ENCODE measurements at places on chromosomes 4 and X.
A peak's percentile ranks its signal among the peaks of the same experiment; 100 is the strongest.

DNA sequence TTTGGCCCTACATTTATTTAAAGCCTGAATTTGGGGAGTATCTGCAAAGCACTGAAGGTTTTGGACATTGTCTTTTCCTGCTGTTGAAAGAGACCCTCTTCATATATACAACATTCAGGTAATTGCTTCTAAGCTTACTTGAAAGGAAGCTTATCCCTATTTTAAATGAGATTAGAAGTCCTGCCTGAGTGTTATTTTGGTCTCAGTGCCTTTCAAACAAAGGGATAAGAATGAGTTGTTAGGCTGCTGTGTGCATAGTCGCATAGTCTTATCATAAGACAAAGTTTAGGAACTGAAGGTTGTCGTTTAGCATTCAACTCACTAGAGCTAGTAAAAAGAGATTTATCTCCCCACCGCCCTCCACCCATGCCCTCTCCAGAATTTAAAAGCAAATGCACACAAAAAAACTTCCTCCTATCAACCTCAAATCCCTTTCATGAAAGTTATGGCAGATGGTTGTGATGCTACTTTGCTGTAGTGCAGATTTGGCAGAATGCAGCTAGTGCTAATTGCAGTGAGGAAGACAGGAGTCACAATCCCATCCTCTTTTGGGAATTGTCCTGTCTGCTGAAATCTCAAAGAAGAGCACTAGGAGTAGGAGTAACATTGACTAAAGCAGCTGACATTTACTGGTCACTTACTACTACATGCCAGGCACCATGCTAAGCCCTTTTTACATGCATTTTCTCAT lies 5.8 kb downstream of the HERC3 start:
- no peak for DNase-seq

DNA sequence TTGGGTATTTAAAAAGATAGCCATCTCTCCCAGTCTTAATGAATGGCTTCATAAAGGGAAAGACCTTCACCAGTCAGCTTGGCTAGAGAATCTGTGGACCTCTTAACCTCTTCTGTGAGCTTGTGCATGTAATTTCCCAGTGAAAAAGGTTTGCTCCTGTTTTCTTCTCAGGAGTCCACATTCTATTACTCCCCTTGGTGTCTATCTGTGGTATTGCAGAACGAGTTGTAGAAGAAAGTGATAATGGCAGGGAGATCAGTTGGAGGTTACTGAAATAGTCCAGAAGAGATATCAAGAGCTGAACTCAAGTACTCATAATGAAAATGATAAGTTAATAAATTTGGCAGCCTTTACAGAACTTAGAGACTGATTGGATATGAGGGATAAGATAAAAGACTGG lies 16.5 kb upstream of the VAMP7 start:
- no peak for DNase-seq

GRCh38 chr4:40515398-40516293 lies 114.0 kb downstream of the RBM47 start:
- DNase-seq = no peak

DNA sequence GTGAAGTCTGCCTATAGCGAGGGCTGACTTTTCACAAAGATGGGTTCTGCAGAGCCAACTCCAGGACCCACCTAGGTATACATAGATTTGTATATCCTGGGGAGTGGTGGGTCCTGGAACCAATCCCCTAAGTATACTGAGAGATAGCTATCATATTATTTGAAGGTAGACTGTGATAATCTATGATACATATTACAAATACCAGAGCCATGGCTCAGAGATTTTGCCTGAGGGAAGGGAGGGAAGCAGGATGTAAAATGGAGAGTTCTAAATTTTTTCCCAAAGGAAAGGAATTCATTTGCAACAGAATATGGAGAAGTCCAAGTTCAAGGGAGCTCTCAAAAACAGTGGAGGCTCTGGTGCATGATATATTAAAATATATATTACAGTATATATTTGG lies 7.2 kb downstream of the TCEAL3 start:
- no peak for DNase-seq

- DNase-seq = no peak
These were observed 14.5 kb downstream of the TNIP2 start for GRCh38 chr4:2741626-2742025.

- no peak for DNase-seq
These were observed 126.9 kb upstream of the TENT5D start for GRCh38 chrX:80293354-80293753.

DNA sequence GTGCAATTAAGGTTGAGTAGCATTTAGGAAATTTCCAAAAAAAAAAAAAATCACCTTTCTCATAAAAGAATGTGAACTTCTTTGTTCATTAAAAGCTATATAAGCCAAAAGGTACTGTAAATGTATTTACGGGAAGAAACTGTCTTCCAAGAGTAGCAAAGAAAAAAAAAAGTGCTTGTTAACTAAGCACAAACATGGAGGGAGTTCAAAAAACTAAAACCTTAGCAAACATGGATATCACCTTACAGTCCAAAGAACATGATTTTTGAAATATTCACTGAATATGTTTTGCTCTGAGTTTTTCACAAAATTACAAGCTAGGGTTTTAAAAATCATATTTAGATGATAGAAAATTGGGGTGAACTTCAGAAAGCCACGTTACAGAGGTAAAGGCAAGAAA lies 217.5 kb downstream of the ADAMTS3 start:
- no peak for DNase-seq

GRCh38 chr4:83873996-83874395 lies 338.1 kb downstream of the GPAT3 start:
- DNase-seq = no peak

- DNase-seq = no peak
These were observed 2.9 kb upstream of the CXCL1 start for GRCh38 chr4:73866246-73866645.

GRCh38 chr4:15910155-15910940 lies 28.2 kb downstream of the FGFBP1 start:
- no peak for DNase-seq

GRCh38 chrX:154761977-154762536 lies 607 bp upstream of the DKC1 start:
- no peak for DNase-seq

GRCh38 chr4:163165217-163166017 lies 1.3 kb downstream of the NAF1 start:
- no peak for DNase-seq

- DNase-seq = no peak
These were observed 66.1 kb upstream of the WDR1 start for GRCh38 chr4:10182446-10183424.

GRCh38 chr4:612052-612748 lies 13.2 kb upstream of the PDE6B start:
- DNase-seq = no peak

GRCh38 chr4:164095313-164096110 lies 601.0 kb downstream of the TMA16 start:
- DNase-seq = no peak

DNA sequence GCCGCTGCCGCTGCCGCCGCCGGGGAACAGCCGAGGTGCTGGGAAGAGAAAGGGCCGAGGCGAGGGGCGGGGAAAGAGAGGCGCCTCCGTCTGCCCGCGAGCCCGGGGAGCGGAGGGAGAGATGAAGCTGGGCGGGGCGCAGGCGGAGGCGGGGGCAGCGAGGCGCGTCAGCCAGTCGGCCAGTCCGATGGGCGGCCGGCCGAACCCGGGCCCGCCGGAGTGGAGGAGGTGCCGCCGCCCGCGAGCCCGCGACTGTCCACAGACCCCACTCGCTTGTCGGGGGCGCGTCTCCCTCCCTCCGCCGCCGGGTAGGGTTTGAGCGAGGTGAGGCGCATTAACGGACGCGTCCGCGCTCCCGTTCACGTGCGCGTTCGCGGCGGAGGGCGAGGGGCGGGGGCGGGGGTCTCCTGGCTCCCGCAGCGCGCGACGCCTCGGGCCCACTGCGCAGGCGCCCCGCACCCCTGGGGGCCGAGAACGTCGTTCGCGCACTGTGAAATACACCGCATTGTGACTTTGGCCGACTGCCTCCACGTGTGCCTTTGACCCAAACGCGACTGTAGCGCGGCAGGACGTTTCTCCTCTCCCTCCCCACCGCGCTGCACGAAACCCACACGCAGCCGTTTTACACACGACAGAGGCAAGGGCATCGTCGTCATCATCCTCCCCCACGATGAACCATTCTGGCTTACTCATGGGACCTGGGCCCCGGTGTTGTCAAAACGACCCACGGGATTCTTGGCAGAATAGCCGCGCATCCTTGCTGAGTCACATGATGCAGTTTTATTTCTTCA lies at the start of gene NUDT11:
Gene NUDT11 (minus strand): TSS at position 92 of the 791 bp plus-strand sequence. CDS start 148 bp downstream, outside the sequence.
- DNase-seq = no peak

DNA sequence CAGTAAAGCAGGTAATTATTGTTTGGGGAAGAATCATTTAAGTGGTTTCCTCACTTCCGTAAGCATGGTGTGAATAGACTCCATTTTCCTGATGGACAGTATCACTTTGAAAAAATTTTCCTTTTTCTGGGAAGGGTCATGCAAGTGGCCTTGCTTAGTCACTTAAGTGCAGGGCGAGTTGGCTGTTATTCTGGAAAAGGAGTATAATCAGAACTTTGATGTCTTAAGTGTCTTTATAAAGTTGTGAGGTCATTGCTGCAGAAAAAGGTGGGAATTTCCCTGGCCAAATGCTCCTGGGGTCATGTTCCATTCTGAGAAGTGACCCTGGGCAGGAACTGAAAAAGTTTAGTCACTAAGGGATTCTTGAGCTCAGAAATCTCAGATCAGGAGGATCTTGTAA lies 146.1 kb upstream of the OTUD4 start:
- DNase-seq = no peak

- no peak for DNase-seq
These were observed 10.1 kb downstream of the SEC24D start for GRCh38 chr4:118825799-118826198.

DNA sequence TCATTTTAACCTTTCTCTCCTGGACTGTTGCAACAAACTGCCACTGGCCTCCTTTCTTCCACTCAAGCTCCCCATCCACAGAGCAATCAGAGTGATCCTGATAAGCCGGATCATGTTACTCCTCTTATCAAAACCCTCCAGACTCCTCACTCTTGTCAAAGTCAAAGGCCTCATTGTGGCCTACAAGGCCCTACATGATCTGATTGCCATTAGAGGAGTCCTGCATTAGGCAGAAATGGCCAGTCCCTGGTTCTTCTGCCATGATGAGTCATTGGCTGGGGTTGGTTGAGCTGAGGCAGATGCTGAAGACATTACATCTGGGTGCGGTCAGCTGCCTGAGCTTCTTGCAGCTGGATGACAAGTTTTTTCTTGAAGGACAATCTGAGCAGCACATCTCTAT lies 32.7 kb upstream of the CASK start:
- no peak for DNase-seq

DNA sequence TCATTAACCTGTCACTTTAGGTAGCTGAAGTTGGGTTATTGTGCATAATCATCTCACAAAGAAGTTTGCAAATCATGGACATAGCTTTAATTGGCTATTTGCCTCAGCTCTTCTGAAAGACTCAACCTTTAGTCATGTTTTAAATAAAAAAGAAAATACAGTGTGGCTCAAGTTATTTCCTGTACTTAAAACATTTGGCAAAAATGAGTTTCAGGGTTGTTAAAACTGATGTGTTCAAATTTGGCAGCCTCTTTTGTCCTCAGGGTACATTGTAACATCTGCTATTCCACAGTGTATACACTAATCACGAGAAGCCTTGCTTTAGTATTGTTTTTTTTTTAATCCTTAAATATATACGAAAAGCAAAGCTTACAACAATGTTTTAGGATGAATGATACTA lies 31.5 kb upstream of the HPGD start:
- no peak for DNase-seq

- DNase-seq = no peak
These were observed 22.6 kb downstream of the WDR1 start for GRCh38 chr4:10093801-10094552.

DNA sequence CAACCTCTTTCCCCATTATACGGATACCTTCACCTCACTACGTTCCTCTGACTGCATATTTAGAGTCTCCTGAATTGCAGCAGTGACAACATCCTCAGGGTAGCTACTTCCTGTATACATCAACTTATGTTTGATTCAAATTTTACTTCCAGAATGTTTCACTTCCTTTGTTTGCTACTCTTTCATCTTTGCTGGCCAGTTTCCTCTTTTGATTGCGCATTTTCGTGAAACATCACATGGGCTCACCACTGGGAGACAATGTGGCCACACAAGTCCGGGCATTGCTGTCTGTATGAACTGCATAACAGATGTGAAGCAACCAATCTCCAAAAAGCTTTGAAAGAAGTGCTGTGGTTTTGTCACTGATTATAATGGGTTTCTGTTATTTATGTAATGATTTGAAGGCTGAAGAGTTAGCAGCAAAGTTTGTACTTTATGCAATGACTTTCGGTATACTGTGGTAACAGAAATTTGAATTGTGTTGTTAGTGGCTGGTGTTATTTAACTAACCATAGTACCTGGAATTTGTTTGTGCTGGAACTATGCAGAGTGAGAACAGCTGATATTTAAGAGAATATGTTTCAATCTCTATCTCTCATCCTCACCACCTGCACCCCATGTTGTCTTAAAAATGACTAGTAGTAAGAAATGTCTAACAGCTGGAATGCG lies 7.4 kb downstream of the SNCA start:
- peak; percentile 58 for DNase-seq

Data from hippocampal formation (tissue), 2 donors.